ENCODE measurements at places on chromosomes 7 and 10. TPM values are rescaled to one million over a fixed set of nuclear protein-coding genes. Genes with fewer than 3 reads are reported as not detected.

Gene SUN3
- not detected for total RNA-seq

Gene TAS2R4
- total RNA-seq = 1.3 TPM

Gene GALNT11
- total RNA-seq = 17.3 TPM

GRCh38 chr10:60877061-60877776 is 66.8 kb downstream of the RHOBTB1 start:
- DNase-seq = no peak

- no peak for DNase-seq
Observed at GRCh38 chr7:107186240-107186639, 17.4 kb downstream of the HBP1 start.

DNA sequence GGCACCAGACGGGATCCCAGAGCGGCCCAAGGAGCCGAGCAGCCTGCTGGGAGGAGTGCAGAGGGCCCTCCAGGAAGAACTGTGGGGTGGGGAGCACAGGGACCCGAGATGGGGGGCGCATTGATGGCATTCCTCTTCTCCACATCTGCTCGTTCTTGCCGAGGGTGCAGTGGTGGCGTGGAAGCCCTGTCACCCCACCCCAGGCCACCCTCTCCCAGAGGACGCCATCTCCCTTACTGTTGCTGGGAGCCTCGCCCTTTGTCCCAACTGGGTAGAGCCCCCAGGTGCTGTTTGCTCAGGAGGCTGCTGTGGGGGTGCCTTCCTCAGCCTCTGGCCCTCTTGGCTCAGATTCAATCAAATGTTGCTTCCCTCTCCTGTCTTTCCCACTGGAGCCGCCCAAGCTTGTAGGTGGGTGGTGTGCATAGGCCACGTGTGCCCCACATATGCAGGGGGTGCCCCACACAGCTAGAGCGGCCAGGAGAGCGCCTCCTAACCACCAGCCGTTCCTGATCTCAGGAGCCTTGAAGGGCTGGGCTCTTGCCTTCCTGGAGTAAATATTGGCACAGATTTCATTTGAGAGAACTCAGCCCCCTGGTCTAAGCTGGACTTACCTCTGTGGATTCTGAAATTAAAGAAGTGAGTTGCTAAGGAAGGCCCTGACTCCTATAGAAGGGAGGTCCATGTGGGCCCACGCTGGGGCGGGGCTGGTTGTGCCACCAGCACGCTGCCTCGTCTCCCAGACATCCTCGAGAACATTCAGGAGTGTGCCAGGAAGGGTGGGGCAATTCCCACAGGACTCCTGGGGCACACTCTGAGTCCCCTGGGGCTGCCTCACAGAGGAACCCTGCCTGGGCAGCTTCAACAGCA is 39.2 kb downstream of the ZNF467 start:
- DNase-seq = no peak

DNA sequence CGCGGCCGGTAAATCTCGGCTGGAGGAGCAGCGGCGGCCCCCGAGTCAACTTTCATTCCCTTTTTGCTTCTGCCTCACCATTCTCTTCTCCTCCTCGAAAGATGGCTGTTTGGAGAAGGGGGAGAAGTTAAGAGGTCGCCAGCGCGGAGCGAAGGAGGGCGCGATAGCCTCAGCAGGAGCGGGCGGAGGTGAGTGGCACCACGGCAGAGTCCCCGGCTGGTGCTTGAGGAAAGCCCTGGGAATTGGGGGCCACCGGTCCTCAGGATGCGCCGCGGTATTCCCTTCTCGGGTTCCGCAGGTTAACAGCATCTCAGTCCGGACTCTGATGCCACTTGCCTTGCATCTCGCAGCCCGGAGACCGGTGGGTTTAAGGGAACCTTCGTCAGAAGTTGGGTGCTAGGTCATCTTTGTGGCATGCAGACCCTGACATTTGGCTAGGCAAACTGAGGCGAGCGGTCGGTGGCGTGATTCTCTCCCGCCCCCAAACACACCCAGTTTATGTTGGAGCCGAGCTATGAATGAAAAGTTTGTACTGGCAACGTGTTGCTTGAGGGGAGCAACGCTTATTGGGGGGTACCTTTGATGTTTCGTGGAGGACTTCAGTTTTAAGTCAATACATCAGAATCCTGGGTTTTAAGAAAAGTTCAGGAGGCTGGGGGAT is 59.5 kb upstream of the PRPS1L1 start:
- DNase-seq = no peak
